ENCODE measurements at places on chromosomes 1 and 21. TPM values are rescaled to one million over a fixed set of nuclear protein-coding genes. Genes with fewer than 3 reads are reported as not detected.

The MATN1 gene
- 0.26 TPM for total RNA-seq

The CELA3A gene
- not detected for total RNA-seq

The RASAL2 gene
- 25.4 TPM for total RNA-seq

The BARHL2 gene
- total RNA-seq: not detected

The ALPL gene
- total RNA-seq: 410 TPM

The OR2C3 gene
- total RNA-seq: not detected

The IFNAR2 gene
- total RNA-seq: 5.1 TPM

The EPS15 gene
- total RNA-seq: 30.4 TPM

The TOR1AIP2 gene
- total RNA-seq: 89.4 TPM

The S100A7 gene
- not detected for total RNA-seq

The IFNLR1 gene
- total RNA-seq: not detected

The AMY1C gene
- total RNA-seq: not detected

The DISP3 gene
- total RNA-seq: not detected

GRCh38 chr1:40038697-40039096, 1.8 kb upstream of the CAP1 start:
- DNase-seq: no peak

DNA sequence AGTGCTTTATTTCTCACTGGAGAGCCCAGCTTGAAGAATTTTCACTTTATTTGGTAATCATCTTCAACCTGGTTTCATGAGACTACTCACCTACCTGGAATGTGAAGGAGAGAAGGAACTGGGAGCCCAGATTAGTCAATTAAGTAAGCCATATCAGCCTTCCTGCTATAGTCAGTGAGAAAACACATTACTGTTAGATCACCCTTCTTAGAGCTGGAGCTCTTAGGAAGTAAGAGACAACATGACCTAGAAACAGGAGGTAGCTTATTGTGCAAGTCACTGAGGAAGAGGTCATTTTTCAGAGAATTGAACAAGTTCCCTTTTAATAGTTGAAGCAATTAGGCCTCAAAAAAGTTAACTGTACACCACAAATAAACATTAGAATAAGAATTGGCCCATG, 49.2 kb upstream of the TEKT2 start:
- DNase-seq: peak; percentile 4

GRCh38 chr1:78676347-78676982, 26.8 kb downstream of the IFI44 start:
- DNase-seq: no peak

DNA sequence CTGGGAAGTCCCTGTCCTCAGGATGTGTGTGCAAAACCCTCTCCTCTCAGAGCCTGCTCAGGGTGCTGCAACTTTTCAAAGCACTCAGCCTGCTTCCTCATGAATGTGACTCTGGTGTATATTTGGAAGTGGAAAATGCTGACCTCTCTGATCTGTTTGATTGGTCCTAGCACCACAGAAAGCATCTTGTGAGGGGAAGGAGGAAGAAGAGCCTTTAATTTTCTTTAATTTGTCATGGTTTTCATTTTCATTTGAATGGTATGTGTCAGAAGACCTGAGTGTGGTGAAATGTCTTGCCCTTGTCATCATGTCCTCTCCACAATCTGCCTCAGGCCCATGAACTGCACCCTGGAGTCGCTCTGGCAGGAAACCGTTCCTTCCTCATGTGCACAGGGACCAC, 383.5 kb downstream of the NTNG1 start:
- no peak for DNase-seq

GRCh38 chr21:40623528-40623927, 223.4 kb downstream of the DSCAM start:
- no peak for DNase-seq

DNA sequence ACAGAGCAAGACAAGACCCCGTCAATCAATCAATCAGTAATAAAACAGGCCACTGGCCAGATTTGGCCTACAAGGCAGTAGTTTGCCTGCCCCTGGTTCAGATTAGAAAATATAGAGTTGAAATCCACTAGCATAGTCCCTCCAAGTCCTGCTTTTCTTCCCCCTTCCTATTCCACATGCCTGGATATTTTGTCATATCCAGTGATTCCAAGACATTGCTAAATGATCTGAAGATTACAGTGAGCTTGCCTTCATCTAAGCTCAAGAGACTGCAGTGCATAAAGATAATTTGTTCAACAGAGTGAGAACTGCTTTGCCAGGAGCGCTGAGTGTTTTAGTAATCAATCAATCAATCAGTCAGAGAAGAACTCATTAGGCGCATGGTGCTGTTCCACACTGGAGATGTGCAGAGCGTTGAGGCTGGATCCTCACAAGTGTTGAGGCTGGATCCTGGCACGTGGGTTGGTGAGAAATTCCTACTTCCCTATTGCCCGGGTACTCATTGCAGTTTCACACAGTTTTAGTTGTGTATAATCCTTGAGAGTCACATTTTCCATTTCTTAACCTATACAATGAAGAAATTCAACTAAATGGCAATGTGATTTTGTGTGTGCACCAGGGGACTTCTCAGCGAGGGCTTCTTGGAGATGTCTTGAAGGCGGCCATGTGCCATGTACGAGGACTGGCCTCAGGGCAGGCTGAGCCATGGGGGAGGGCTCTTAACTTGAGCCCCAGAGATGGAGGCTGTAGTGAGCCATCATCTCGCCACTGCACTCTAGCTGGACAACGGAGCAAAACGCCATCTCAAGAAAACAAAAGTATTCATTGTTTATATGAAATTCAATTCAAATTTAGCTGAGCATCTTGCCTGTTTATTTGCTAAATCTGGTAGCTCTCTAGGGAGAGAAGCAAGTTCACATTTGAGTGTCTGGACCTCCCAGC, 76.3 kb downstream of the TOMM20 start:
- no peak for DNase-seq

GRCh38 chr1:224168859-224169380, 14.1 kb upstream of the DEGS1 start:
- peak; percentile 28 for DNase-seq

GRCh38 chr1:114092186-114093062, 61.2 kb downstream of the SYT6 start:
- no peak for DNase-seq

GRCh38 chr1:159040206-159040605, 30.5 kb downstream of the IFI16 start:
- DNase-seq: peak; percentile 17

GRCh38 chr1:2804628-2805351, 3.3 kb upstream of the TTC34 start:
- DNase-seq: no peak

DNA sequence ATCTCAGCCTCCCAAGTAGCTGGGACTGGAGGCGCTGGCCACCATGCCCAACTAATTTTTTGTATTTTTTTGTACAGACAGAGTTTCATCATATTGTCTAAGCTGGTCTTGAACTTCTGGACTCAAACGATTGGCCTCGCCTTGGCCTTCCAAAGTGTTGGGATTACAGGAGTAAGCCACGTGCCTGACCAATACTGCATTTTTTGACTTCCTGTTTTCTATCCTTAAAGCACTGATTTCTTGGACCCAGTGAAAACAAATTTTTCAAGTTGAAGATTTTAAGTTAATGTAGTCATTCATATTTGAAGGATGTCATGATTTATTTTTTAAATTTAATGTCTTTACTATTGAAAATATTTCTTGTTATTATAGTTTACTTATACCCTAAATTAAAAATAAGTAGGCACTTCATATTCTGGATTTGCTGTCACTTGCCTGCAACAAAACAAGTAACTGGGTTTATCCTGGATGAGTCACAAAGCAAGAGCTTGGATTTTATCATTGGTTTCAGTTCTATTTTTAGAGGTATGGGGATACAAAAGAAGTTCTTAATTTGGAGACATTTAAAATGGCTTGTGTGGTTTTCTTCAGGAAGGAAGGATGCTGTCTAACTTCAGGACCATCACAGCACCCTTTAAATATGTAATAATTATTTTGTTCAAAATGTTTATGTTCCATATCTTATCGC, 2.2 kb upstream of the VPS45 start:
- peak; percentile 34 for DNase-seq

- DNase-seq: no peak
Observed at GRCh38 chr1:228917342-228917741, 182.1 kb downstream of the RHOU start.

DNA sequence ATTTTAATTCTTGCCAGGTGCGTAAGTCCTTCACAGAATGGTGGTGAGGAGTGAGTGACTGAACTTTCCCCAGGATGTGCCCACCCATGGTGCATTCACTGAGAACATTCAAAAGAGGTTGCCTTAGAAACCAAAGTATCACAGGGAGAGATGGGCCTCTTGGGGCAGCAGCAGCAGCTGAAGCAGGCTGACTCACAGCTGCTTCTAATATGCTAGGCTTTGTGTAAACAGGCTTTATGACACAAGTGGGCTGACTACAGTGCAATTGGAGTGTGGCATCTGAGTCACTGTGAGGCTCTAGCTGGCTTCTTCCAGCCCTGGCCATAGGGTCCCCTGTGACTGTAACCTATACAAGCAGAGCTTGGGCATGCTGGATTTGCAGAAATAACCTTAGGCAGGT, 12.6 kb downstream of the PIGP start:
- peak; percentile 95 for DNase-seq

DNA sequence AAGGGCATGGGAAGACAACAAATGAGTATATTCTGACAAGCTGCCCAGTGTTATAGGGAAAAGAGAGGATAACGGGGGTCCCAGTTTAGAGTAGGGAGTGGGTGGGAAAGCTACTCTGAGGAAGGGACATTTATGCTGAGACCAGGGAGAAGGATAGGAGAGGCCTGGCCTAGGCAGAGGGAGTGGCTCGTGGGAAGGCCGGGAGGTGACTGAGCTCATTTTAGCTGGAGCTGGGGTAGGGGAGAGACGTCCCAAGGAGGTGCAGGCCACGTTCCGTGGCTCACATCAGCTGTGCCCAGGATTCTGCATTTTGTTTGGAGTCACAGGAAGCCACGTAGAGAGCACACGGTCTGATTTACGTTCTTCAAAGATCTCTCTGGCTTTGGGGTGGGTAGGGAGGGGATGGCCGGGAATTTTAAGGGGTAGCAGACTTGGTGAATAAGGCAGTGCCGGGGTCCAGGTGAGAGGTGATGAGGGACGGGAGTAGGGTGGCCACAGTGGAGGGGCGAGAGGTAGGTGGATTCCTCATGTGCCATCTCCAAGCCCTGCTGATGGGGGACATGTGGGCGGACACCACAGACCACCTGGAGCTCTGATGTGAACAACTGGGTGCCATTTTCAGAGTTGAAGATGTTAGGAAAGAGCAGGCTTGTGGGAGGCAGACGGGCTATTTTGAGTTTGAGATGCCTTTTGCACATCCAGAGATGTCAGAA, 4.7 kb downstream of the TINAGL1 start:
- no peak for DNase-seq

GRCh38 chr1:201142011-201142848, 12.0 kb downstream of the TMEM9 start:
- DNase-seq: no peak

- DNase-seq: no peak
Observed at GRCh38 chr1:39194398-39195051, 10.0 kb upstream of the MACF1 start.

- peak; percentile 48 for DNase-seq
Observed at GRCh38 chr1:209207701-209208286, 375.7 kb upstream of the CAMK1G start.

- DNase-seq: no peak
Observed at GRCh38 chr1:213681788-213682340, 305.9 kb upstream of the PROX1 start.

- DNase-seq: no peak
Observed at GRCh38 chr1:153687346-153688125, 9.0 kb downstream of the NPR1 start.

- DNase-seq: no peak
Observed at GRCh38 chr1:159981351-159982055, 27.5 kb upstream of the SLAMF9 start.

- no peak for DNase-seq
Observed at GRCh38 chr1:50328552-50328951, 94.7 kb downstream of the DMRTA2 start.

DNA sequence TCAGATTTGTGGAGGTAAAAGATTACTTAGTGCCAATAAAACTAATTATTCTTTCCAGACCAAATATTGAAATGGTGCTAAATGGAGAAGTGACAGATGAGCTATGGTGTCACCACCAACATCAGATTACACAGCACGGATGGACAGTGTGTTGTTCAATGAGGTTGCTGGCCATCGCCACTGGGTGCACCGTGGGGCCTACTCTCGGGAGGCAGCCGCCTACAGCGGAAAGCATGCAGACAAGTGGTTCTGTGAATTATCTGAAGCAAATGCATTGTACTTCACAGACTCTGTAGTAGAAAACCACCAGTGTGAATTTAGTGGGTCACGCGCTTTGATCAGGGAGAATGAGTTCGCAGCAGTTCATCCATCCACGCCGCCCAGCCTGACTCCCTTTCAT, 42.3 kb downstream of the GNG4 start:
- no peak for DNase-seq

GRCh38 chr1:114229368-114229767, 75.7 kb upstream of the SYT6 start:
- DNase-seq: no peak

DNA sequence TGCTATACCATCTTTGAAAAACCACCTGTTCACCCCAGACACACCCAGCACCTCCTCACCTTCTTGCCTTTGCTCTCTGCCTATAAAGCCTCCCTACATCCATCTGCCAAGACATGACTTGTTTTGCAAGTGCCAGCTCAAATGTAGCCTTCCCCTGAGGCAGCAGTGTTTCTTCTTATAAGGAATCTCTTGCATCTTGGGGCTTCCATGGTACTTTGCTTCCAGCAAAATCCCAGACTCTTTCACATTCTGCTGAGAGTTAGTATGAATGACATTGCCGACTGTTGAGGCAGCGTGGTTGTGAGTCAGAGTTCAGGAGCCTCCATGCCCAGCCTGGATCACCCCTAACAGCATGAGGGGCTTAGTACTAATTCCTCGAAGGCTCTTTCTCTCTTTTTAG, 217.4 kb upstream of the RUNX1 start:
- peak; percentile 17 for DNase-seq

DNA sequence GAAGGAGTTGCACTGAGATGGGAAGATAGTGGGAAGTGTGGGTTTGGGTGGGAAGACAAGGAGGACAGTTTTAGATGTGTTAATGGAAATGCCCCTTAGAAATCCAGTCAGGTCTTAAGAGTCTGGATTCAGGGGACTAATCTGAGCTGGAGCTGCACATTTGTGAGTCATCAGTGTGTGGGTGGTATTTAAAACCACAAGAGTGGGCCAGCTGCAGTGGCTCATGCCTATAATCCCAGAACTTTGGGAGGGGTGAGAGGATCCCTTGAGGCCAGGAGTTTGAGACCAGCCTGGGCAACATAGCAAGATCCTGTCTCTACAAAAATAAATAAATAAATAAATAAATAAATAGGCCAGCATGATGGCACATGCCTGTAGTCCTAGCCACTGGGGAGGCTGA, 40.9 kb upstream of the SLC6A9 start:
- DNase-seq: peak; percentile 63

- peak; percentile 54 for DNase-seq
Observed at GRCh38 chr1:180249725-180250498, 19.8 kb downstream of the LHX4 start.

DNA sequence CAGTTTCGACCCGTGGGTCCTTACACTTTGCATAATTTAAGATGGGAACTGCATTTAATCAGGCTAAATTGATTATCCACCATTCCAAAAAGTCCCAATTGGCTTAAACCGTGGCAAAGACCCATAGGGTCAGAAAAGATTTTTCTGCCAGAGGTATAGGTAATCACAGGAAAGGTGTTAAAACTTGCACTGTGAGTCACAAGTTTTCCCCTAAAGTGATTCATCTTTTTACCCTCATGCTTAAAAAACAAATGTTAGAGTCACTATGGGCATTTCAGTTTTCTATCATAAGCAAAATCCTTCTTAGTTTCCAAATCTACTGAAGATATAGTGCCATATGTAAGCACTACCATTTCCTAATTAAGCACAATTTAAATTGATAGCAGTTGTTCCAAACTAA, 1079.8 kb downstream of the ADGRL2 start:
- DNase-seq: no peak

All from SJSA1 (cell line).